ENCODE measurements at places on chromosomes 4 and X.

- no peak for DNase-seq
Observed at GRCh38 chr4:40562208-40562607, 67.5 kb downstream of the RBM47 start.

- DNase-seq: no peak
Observed at GRCh38 chr4:38211885-38212284, 251.7 kb downstream of the PTTG2 start.

DNA sequence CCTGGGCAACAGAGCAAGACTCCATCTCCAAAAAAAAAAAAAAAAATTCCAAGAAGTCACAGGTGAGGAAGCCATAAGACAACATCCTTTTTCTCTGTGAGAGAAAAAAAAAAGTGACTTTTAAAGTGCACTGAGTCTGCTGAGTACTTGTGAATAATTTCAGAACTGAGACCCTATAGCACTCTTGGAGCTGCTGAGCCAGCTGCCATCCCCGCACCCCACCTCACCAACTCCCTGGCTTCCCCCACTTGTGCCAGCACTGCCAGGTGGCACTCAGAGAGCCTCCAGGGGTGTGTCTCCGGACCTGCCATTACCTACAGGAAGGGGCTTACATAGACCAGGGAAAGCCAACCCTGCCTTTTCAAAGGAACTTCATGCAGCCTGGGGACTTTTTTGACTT, 39.2 kb upstream of the HS3ST1 start:
- DNase-seq: no peak

DNA sequence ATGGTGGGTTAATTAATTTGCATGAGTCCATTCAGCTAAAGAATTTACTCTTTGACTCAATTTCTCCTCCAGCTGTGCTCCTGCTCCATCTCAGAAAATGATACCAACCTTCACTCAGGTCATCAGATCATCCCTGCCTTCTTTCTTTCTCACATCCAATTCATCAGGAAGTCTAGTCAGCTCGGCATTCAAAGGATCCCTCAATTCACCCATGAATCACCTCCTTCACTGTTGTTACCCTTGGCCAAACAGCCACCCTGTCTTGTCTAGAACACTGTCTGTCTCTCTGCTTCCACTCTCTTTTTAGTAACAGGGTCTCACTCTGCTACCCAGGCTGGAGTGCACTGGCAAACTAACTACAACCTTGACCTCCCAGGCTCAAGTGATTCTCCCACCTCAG, 337.4 kb upstream of the SFRP2 start:
- DNase-seq: no peak

DNA sequence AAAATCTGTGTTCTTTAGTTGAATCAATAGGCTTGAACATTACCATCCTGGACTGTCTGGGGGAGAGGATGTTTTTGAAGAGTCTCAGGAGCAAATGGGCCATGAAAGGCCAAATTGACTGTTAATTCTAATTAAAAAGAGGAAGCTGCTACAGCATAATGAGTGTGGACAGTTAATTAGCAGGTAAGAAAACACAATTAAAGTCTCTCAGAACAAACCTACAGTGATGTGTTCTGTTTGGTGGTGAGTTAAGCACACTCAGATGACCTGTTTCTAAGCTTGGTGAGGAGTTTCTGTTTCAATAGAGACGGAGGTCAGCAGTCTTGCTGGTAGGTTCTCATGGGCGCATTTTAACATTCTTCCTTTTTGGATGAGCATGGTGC, 68.1 kb downstream of the DRD5 start:
- no peak for DNase-seq

GRCh38 chr4:185119927-185120630, 23.0 kb upstream of the SLC25A4 start:
- no peak for DNase-seq

DNA sequence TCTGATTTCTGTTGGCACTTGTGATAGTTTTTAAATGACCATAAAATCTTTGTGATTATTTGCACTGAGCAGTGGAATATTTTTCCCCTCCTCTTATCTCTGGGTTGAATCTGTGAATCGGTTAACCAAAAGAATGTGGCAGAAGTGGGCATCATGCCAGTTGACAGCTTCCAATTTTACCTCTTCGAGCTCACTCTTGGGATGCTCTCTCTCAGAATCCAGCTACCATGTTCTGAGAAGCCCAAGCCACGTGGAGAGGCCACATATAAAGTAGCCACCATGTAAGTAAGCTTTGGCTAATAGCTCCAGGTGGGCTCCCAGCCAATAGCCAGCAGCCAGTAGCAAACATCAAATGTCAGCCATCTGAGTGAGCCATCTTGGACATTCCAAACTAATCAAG, 12.9 kb upstream of the WDR19 start:
- DNase-seq: no peak

- DNase-seq: no peak
Observed at GRCh38 chr4:38268108-38268820, 308.1 kb downstream of the PTTG2 start.

DNA sequence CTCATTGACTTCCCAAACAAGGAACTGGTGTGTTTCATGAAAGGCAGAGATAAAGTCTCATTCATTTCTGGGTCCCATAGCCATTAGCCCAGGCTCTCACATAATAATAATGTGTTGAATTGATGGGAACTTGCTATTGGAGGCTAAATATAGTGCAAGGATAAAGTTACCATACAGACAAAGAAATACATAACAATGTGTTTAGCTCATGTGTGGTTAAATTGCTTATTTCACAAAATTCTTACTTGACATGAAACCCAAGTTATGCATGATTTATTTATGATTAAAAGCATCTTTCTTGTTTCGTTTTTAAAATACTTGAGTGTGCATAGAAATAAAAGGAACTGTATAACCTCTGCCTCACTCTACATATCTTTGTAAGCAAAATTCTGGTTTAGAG, 37.3 kb upstream of the LPAR4 start:
- no peak for DNase-seq

GRCh38 chr4:23368081-23368697, 521.7 kb downstream of the PPARGC1A start:
- no peak for DNase-seq

DNA sequence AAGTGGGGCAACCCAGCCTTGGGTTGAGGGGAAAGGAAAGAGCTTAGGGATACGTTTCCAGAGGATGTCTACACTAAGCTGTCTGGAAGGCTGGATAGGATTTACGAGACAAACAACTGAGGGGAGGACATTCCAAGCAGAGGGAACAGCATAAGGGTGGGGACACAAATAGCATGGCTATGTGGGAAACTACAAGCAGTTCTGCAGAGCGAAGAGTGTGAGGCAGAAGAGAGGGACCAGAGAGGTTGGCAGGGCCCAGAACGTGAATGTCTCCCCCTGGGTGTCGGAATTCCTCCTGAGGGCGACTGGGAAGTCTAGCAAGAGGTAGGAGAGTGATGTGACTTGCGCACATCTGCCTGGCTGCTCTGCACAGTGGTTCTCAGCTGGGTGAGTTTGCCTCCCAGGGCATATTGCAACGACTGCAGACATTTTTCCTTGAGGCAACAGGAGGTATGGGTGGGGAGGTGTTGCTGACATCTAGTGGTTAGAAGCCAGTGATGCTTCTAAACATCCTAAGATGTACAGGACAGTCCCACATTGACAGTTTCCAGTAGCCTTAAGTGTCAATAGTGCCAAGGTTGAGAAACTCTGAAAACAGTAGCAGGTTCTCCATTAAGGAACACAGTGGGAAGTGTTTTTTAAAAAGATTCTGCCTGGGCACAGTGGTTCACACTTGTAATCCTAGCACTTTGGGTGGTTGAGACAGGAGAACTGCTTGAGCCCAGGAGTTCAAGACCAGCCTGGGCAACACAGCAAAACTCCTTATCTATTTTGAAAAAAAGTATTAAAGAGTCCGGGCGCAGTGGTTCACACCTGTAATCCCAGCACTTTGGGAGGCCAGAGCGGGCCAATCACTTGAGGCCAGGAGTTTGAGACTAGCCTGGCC, 9.2 kb downstream of the NDUFA1 start:
- peak; percentile 22 for DNase-seq

Measured in muscle of back (tissue), 13 donors.